Epithelial cell of alveolus of lung (primary cell): ENCODE measurements at places on chromosomes 6 and 20. TPM values are rescaled to one million over a fixed set of nuclear protein-coding genes. Genes with fewer than 3 reads are reported as not detected.

Gene LRRC73
- 0.39 TPM in 1 of 2 replicates, not detected in the other for total RNA-seq

Gene AHI1
- total RNA-seq = 5.8 and 12.0 TPM in 2 replicates

Gene VNN1
- 0.13 TPM in 1 of 2 replicates, not detected in the other for total RNA-seq

Gene CGA
- total RNA-seq = not detected in 2 replicates

Gene NKX2-4
- not detected in 2 replicates for total RNA-seq
